Effector CD4-positive, alpha-beta T cell (primary cell): ENCODE measurements at places on chromosomes 11 and 22.

DNA sequence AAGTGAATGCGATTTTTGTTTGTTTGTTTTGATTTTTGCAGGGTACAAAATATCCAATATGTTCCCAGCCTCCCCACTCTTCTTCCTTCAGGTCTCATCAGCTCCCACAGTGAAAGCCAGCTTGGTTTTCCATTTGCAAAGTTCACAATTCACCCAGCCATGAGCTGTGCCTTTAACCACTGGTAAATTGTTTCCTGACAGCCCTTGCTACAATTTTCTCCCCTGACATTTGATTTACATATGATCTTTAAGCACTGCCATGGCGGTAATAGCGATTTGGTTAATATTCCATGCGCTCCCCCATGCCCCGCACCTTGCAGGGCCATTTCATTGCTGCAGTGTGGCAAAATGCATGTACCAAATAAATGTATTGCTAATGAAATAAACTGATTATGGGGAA, 385.9 kb downstream of the MIAT start:
- no peak for DNase-seq

- no peak for DNase-seq
Observed at GRCh38 chr11:130738611-130739010, 177.7 kb downstream of the SNX19 start.

DNA sequence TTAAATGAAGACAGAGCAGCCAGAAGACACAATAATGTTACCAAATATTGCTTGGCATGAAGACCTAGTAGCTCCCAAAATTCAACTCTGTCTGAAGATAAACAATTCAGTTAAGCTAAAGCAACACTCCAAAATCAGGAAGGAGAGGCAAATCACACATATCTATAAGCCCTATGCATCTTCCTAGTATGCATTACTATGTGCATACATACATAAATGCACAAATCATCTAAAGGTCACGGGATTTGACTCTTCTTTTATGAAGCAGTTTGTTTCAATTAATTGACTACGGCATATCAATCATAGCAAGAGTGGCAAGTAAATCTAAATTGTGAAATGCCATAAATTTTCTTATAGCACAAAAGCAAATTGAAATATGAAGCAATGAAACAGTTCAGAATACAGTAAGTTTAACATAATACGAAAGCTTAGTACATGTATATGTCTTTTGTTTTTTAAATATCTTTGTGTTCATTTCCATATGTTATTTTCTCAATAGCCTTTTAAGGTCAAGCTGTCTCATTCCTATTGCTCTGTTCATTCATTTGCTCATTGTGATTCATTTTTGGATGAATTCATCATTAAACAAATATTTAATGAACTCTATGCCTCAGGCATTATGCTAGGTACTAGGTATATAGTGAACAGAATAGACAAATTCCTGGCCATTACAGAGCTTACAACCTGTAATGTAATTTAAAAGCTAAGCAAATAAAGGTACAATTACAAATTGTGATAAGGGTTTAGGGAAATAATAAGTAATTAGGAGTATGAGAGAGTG, 540.5 kb downstream of the DLG2 start:
- no peak for DNase-seq

- DNase-seq, result no peak
Observed at GRCh38 chr11:126176853-126177470, 34.5 kb downstream of the RPUSD4 start.

- no peak for DNase-seq
Observed at GRCh38 chr11:131790586-131790985, 420.2 kb downstream of the NTM start.
